ENCODE measurements at places on chromosomes 6 and 20.

DNA sequence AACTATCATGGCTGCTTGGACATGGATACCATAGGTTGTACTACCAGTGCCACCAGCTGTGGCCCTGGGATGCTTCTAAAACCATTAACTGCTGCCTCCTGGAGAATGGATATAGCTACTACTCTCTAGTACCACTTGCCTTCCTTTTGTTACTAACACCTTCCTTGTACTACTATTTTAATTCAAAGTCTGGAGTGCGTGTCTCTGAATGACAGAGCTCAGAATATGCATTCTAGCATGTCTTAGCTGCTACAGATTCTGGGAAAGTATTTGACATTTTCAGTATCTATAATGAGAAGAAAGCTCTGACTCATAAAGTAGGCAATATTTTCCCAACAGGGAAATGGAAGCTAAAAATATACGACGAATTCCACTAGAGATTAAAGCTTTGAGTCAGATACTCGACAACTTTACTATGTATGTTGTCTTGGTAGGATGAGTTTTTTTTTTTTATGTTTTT is 112.3 kb downstream of the PFDN4 start:
- DNase-seq: no peak

GRCh38 chr6:139877828-139878405 is 503.5 kb upstream of the CITED2 start:
- no peak for DNase-seq

GRCh38 chr6:52352239-52353018 is 9.5 kb upstream of the PAQR8 start:
- DNase-seq: no peak

- peak; percentile 44 for DNase-seq
These were observed 21.3 kb upstream of the RREB1 start for GRCh38 chr6:7086488-7086887.

DNA sequence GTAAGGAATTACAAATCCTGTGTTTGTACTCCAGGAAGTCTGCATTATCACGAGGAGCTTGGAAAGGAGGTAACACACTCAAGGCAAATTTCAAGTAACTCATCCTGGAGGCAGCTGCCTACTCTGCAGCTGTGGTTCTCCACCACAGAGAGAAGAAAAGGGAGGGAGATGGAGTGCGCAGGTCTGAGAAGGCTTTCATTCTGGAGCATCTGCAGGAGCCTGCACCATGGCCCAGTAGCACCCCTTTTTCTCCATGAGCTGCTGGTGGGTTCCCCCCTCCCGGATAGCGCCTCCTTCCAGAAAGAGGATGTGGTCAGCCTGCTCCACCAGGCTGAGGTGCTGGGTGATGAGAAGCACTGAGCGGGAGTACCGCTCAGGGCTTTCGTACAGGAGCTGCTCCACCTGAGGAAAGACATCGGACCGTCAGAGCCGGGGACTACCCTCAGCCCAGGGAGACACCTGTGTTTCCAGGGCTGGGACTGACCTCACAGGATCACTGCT is 1.6 kb upstream of the PSMB8 start:
- peak; percentile 39 for DNase-seq

DNA sequence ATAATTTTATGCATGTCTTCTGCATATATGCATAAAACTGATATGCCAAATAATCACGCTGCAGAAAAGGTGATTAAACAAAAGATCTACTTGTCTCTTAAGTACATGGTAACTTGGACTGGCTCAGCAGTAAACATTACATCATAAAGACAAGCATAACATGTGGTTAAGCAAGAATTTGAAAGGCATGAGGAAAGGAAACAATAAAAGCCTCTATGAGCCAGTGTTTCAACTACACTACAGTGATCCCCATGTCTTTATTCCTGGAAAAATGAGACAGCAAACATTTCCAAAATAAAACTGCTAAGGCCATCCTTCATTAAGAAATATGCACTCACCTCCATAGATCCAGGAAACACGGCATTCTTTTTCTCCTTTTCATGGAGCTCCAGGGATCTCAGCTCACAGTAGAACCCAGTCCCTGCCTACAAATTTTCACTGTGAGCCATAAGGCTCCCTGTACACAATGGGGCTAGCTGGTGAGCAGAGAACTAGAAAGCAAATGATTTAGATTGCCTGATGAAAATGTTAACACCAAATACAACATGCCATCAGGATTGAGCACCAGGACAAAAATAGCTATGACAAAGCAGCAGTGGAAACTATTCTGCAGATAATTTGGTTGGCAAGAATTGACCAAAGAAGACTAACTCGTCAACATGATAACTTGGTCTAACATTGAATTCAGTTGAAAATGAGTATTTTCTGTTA is 156.1 kb downstream of the COL21A1 start:
- no peak for DNase-seq

DNA sequence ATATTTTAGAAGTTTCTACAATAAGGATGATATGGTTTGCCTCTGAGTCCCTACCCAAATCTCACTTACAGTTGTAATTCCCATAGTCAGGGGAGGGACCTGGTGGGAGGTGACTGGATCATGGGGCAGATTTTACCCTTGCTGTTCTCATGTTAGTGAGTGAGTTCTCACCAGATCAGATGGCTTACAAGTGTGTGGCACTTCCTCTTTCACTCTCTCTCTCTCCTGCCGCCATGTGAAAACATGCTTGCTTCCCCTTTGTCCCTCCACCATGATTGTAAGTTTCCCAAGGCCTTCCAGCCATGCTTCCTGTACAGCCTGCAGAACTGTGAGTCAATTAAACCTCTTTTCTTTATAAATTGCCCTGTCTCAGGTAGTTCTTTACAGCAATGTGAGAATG is 527.5 kb upstream of the ID4 start:
- no peak for DNase-seq

DNA sequence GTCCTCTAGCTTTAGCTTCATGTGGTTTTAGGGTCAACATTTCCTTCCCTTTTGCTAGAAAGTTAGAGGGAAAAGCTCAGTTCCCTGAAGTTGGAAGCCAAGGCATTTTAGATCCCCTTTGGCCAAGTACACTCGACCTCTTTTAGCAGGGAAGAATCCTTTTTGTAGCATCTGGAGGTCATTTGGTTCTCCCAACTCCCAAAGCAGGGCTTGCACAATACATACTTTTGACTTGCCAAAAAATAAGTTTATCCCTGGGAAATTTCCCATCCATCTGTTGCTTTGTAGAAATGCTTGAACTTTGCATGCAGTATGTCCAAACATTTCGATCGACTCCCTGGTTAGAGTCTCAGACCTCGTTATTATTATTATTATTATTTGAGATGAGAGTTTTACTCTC is 4.6 kb upstream of the EDEM2 start:
- DNase-seq: no peak

GRCh38 chr6:3402310-3403237 is 54.3 kb downstream of the SLC22A23 start:
- DNase-seq: no peak

DNA sequence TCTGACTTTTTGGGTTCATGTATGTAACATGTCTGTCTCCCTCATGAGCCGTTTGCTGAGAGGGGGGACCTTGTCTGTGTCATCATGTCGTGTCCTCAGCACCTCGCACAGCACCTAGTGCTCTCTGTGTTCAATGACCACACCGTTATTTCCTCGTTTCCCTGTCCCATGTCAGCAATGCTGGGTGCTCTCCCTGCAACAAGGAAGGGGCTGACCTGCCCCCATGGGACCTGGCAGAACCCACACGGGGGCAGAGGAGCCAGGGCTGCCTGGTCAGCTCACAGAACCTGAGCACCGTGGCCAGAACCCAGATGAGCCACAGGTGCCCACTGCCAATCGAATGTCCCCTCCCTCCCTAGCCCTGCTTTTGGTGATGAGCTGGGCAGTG is 7.3 kb downstream of the ADA start:
- no peak for DNase-seq

- no peak for DNase-seq
These were observed 566.8 kb downstream of the TFAP2A start for GRCh38 chr6:9848094-9848493.

DNA sequence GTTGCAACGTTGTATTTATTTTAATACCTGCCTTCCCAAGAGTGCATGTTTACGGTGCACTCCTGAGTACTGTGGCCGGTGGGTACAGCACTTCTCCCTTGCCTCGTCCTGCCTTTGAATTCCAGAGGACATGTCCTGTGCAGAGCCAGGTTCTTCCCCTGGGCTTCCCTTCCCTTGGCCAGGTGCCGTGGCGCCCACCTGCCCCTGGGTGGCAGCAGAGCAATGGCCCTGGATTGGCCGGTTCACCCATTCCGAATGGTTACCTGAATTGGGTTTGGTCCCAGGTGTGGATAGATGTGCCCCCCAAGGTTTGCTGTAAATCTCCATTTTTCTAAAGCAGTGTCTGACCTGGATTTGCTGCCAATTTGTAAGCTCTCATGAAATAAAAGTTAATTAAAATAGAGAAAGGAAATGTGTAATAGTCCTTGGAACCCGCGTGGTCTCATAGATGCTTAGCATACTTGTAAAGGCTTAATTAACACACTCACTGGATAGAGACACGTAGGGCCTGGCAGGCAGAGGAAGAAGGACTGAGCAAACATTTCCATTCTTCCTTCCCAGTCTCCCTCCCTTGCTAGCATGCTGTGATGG is 40.6 kb downstream of the DTD1 start:
- DNase-seq: no peak

DNA sequence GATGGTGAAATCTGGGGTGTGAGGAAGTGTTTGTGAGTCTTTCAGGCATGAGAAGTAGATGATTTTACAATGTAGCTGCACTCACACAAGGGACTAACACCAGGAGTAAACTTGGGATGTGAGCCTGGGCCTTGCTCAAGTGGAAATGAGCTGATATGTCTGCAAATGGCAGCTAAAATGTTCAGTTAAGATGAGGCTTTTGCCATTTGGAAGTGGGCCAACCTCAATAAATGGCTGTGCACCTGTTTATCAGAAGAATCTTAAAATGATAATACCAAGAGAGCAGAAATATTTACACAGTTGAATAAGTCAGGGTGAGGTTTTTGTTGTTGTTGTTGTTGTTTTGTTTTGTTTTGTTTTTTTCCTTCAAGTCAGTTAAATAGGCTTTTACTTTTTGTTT is 25.7 kb upstream of the KLHL31 start:
- no peak for DNase-seq

- DNase-seq: peak; percentile 34
These were observed 1.4 kb upstream of the MAN1A1 start for GRCh38 chr6:119350952-119351372.

DNA sequence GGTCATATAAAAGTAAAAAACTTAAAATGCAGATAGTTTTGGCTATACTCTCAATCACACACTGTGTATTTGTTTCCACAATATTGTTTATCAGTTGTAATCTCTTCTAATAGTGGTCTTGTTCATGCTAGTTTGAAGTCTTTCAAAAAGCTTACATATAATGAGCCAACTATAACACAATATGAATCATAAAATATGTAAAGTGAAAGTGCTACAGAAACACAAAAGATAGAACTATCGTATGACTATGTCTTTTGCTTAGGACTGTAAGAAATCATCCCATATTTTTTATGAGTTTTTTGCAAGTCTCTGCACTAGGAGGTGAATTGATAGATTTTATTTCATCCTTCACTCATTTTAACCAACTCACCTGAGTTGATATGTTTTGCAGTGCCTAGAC is 136.0 kb downstream of the MMUT start:
- no peak for DNase-seq

- no peak for DNase-seq
These were observed 322.5 kb downstream of the BMP2 start for GRCh38 chr20:7090001-7090400.

DNA sequence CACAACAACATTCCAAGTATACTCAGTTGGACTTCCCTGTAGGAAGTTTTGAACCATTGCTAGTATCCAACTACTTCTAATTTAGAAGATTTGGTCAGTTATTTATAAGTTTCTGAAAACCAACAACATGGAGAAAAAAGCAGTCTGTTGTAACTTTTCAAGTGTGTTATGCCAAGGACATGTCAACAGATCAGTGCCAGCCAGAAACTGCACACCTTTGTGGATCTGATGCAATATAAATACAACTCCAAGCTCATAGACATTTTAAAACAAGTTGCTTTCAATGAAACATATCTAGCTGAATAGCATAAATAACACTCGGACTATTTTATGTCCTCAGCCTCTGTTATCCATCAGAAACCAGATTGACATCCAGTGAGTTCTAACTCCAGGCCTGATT is 58.3 kb upstream of the CARMIL1 start:
- no peak for DNase-seq

- no peak for DNase-seq
These were observed 532 bp upstream of the SLC35F1 start for GRCh38 chr6:117906507-117906957.

DNA sequence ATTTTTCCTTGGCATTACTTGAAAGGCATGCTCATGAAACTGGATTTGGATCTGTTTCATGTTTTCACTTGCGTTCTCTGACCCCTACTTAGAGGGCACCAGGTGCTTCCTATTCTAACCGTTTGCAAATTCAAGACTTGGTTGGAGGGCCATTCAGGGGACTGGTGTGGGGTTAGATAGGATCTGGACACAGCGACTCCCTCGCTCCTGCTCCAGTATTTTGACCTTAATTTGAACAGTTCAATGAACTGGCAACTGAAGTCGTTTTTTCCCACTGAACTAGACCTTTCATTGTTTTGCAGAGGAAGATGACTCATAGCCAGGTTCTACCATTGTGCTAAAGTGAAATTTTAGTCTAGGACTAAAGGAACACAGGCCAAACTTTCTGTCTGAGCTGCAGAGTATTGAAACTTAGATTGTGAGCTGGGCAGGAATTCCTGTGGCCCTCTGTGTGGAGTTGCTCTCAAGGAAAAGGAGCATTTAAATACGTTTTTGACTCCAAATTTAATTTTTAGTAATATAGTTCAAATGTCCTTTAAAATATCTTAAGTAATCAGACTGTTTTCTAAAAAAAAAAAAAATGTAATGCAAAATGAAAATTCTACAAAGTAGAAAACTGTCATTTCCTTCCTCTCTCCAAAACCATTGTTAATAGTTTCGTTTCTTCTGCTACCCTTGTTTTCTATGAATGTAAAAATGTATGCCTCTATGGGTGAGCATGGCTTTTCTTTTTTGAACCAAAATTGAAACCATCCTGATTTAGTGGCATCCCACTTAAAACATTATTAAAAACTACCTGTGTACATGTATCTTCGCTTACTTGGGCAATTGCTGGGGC is 64.8 kb downstream of the UTRN start:
- peak; percentile 50 for DNase-seq

- no peak for DNase-seq
These were observed 27.3 kb downstream of the WRNIP1 start for GRCh38 chr6:2792330-2793110.

DNA sequence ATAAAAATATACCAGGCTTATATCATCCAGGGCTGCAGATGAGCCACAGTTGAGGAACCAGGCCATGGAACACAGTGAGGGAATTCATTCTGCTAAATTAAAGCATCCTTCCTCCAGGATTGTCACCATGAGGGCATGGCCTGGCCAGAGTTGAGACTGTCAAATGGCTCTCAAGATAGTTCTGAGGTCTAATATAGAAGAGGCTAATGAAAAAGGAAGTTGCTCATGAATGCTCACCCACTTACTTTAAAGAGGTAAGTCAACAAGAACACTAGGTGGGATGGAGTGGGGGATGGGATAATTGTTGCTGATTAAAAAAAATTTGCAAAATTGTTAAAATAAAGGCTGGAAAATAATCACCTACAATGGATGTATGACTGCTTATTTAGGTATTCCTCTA is 72.0 kb upstream of the GCM1 start:
- DNase-seq: no peak

- no peak for DNase-seq
These were observed 265.2 kb upstream of the RIN2 start for GRCh38 chr20:19492687-19493336.
